ENCODE measurements at places on chromosomes 6 and 20.

- ATAC-seq: no peak
Measured at GRCh38 chr20:21225215-21225947, 77.8 kb upstream of the XRN2 start.

DNA sequence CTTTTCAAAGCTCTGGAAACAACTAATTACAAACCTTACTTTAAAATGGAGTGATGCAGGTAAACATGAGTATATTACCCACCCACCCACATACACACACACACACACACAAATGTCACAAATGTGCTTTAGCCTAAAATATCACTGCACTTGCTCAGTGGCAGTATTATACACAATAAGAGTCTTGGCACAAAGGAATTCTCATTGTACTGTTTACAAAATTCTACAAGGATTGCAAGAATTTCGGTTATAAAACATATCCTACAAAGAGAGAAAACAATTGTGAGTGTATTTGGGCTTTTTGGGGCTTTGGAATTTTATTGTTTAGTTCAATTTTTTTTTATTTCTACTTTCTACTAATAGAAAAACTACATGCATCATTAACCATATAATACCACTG, 113.2 kb upstream of the BEND6 start:
- no peak for ATAC-seq

DNA sequence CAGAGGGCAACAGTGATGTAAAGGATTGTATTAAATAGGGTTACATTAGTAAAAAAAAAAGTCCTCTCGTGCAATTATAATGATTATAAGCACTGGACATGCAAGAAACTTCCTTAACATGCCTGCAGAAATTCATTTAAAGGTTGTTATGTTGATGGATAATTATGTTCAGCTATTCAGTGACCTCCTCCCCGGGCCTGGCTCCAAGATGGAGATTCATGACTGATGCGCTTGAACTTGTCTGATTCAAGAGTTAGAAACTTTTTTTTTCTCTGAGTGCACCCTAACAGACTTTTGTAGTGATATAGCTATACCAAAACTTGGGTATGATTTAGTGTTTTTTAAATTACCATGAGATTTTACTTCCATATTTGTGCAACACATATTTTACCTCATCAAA, 1170.0 kb upstream of the CITED2 start:
- ATAC-seq: no peak

- no peak for ATAC-seq
Measured at GRCh38 chr6:11535801-11536230, 1.7 kb upstream of the TMEM170B start.

- ATAC-seq: no peak
Measured at GRCh38 chr20:56800088-56800487, 171.0 kb downstream of the TFAP2C start.

- no peak for ATAC-seq
Measured at GRCh38 chr6:14123386-14124111, 6.0 kb downstream of the CD83 start.

DNA sequence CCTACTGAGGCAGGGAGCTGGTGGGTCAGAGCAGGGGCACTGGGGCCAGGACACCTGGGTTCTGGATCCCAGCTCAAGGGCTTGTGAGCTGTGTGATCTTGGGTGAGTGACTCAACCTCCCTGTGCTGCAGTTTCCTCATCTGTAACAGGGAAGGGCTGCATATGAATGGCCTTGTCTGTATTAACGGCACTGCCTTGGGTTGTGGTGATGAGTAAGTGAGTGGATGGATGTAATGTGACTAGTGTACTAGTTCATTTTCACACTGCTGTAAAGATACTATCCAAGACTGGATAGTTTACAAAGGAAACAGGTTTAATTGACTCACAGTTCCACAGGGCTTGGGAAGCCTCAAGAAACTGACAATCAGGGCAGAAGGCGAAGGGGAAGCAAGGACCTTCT, 233.5 kb downstream of the TAF4 start:
- no peak for ATAC-seq

GRCh38 chr20:33667676-33668465, 1.1 kb downstream of the ACTL10 start:
- peak; percentile 2 for ATAC-seq

DNA sequence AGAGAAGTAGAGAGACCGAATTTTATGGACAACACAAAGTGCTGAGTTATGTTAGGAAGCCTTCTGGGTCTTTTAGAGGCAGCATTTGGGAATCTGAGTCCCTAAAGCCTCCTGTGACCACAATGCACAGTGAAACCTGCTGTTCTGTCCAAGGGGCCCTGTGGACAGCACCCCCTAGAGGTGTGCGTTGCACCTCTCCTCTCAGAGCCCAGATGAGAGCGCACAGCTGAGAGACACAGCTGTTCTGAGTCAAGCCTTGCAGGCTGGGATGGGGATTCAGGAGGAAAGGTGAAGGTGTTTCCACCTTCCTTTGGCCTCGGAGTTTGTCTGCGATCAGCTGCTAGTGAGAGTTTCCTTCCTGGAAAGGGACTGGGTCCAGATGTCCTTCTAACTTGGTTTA, 13.0 kb downstream of the PCK1 start:
- no peak for ATAC-seq

DNA sequence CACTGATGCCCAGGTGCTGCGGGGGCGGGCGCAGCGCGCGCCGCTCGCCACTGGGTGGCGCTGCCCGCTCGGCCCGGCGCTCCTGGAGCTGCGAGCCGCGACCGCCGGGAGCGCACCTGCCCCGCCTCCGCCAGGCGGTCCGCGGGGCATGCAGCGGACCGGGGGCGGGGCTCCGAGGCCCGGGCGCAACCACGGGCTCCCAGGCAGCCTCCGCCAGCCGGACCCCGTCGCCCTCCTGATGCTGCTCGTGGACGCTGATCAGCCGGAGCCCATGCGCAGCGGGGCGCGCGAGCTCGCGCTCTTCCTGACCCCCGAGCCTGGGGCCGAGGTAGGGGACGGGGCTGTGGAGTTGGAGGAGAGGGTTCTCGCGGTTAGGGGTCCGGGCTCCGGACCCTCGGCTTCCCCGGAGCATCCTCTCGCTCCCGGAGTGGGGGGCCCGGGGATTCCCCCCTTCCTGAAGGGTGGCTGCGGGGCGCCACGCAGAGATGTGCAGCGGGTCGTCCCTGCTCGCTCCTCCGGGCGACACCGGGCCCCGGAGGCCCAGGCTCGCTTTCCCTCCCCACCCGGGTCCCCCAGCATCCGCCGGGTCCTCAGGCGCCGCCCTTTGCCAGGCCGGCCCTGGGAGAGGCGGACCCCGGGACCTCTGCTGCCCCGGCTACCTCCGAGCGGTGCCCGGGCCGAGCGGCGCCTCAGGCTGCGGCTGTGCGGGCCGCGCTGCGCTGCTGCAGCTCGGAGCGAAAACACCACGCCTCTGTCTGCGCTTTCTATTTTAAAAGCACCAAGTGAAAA, at the start of gene BCAS4:
Gene BCAS4 (plus strand): TSS at position 216 of the 789 bp plus-strand sequence. CDS start 23 bp downstream, at position 239.
- ATAC-seq: peak; percentile 55

DNA sequence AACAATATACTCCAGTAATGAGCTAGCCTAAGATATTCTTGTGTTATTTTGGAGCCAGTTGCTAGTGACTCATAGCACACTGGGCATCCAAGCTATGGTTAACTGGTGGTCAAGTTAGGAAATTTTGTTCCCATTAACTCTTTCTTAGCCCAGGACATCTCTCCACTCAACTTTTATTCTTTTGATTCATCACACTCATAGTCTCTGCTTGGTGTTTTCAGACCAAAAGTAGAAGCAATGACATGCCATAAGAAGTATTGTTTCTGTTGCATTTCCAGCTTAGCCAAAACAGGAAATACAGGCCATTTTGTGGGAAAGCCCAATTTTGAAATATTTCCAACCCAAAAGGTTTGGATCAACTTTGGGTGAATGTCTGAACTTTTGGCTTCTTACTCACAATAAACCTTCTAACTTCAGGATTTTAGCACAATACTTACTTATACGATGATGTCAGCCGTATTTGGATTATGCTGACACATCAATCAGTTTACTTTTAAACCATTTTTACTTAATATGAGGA, 31.6 kb upstream of the CCN2 start:
- ATAC-seq: no peak

DNA sequence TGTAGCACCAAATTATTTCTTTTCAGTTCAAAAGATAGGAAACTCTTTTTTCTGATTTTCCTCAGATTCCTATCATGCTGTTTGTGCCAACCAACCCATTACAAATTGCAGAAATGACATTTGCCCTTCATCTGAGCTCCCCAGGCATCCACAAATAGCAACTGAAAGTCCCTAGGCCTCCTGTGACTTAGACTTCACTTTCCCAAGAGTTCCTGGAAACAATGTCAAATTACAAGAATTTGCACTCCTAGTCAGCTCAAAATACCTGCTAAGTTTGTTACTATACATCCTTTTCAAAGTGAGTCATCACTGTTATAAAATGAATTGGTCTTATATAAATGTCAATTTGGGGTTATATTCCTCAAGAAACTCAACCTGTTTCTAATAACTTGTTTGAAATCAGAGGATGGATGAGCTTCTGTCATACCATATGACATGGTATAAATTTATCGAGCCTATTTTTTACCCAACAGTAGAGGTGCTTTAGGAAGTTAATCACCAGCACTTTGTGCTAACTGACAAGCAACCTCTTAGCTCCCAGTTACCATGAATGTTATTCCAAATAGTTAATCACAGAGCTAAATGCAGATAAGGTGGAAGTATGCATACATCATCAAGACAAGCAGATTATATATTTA, 256.5 kb downstream of the HACE1 start:
- ATAC-seq: no peak

GRCh38 chr20:49140834-49141233, 47.3 kb downstream of the STAU1 start:
- ATAC-seq: no peak

Measured in motor neuron (in vitro differentiated cells).